ENCODE measurements at places on chromosomes 2 and 18. TPM values are rescaled to one million over a fixed set of nuclear protein-coding genes. Genes with fewer than 3 reads are reported as not detected.

The SLC9A2 gene
- not detected for total RNA-seq

The TACR1 gene
- total RNA-seq = not detected

GRCh38 chr2:16034151-16034974 lies 94.0 kb downstream of the MYCN start:
- no peak for DNase-seq

- no peak for DNase-seq
Measured at GRCh38 chr2:96329456-96329855, 4.3 kb downstream of the ITPRIPL1 start.

GRCh38 chr2:109663721-109664120 lies 49.6 kb downstream of the SOWAHC start:
- DNase-seq = no peak

DNA sequence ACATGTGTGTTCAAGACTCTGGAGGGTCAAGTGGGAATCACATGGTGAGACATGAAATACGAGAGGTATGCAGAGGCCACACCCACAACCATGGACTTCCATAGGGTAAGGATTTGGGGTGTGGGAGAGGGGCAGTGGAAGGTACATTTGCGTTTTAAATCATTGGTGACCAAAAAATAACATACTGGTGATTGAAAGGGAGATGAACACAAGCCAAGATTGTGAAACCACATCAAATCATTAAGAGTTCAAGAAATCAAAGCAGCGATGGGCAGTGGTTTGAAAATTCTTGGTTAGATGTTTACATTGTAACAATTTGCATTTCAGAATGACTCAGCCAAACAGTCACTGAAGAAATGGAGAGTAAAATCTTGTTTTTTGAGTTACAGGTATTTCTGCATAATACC lies 1.9 kb upstream of the CABYR start:
- no peak for DNase-seq

All from activated B cell treated with CpG ODN at 0.5 μM for 24 hours (primary cell).